Islet precursor cell (in vitro differentiated cells): ENCODE measurements at places on chromosomes 12 and 14.

- no peak for DNase-seq
Observed at GRCh38 chr12:80877721-80878265, 59.9 kb downstream of the LIN7A start.

DNA sequence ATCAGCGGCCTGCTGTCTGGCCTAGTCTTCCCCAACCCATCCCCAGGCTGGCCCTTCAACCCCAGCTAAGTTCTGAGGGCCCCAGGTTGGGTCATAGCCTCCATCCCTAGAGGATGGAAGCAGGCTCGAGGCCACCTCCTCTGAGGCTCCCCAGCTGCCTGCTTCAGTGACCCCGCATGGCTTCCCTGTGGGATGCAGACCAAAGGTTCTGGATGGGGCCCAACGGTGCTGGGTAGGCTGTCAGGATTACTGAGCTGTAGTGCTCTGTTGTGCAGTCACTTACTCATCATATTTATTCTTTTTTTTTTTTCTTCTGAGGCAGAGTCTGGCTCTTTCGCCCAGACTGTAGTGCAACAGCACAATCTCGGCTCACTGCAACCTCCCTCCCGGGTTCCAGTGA, 92.0 kb downstream of the IRF2BPL start:
- DNase-seq, result no peak

- no peak for DNase-seq
Observed at GRCh38 chr14:64910847-64911495, 3.3 kb upstream of the CHURC1 start.

- no peak for DNase-seq
Observed at GRCh38 chr14:69755296-69755695, 11.6 kb upstream of the SRSF5 start.
